ENCODE measurements at places on chromosomes 7 and 10.

DNA sequence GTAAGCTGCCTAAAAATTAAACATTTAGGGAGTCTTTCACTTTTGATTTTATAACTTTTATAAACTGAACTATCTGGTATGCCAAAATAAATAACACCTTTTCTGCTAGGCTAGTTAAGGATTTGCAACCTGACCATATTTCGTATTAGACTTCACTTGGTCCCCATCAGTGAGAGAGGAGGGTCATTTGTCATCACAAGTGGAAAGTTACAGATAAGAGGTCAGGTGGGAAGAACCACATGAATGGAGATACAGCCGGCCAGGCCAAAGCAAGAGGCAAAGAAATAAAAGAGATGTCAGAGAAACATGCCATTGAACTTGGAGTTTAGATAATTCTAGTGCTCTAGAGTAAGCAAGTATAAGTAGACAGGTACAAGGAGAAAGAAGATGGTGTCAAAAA lies 44.5 kb upstream of the STMP1 start:
- no peak for DNase-seq

DNA sequence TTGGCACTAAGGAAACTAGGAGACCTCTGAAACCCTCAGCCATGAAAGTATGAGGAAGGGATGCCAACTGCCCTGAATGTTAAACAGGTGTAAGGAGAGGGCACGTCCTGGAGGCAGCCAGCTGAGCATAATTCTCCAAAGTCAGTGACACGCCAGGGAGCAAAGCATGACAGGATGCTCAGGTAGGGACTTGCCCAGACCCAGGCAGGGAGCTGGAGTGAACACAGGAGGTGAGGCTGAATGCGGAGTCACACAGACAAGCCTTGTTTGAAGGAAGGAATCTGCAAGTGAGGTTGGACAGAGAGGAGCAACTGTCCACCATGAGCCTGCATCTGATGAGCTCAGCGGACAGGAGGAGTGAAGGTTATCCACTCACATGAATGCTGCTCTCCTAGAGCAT lies 41.5 kb downstream of the KLRG2 start:
- DNase-seq = no peak

DNA sequence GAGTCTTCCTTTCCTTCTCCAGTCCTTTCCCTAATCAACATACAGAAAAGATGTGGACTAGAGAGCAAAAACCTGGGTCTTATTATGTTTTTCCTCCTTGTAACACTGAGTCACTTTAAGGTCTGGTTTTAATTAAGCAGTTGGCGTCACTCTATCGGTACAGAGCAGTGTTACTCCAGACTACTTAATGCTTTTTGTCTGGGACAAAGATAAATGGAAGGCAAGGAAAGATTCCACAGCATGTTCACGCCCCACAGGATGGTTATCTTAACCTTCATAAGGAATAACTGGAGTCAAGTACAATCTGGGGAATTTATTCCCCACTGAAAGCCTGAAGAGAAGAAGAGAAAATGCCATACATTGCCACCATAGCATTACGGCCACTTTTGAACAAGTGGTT lies 145.7 kb downstream of the ELAPOR2 start:
- no peak for DNase-seq

- no peak for DNase-seq
Measured at GRCh38 chr7:132023466-132023865, 467.0 kb upstream of the PODXL start.

DNA sequence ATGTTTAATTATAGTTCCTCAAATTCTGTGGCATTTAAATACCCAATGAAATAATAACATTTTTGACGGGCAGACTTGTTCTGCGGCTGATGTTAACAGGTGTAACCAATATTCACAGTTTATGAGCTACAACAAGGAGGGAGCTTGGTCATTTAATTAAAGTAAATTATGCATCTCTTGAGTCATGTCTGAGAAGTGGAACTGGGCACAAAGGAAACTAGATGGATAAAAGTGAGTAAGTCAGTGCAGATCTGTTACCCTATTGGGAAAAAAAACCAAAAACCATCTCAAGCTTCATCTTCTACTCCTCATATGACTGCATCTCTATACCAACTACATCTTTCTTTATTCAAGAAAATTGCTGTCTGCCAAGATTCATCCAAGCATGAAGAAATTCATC lies 24.0 kb downstream of the ANKRD22 start:
- no peak for DNase-seq

- no peak for DNase-seq
Measured at GRCh38 chr10:10804998-10805740, 212.5 kb upstream of the CELF2 start.

DNA sequence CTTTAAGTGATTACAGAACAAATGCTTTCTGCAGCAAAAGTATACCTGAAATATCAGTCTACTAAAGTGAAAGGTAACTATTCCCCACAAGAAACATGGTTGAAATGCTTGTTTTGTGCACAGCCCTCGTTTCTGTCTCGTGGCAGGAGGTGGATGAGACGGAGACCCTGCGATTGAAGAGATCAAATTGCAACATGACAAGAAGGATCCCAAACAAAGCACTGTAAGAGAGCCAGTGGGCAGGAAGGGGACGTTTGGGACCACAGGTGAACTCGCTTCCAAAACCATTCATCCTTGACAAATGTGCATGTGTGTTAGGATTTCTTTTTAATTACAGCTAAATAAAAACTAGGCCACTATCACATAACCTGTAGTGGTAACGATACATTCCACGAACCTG lies 192.6 kb downstream of the CCSER2 start:
- DNase-seq = no peak

GRCh38 chr7:26694141-26694540 lies 170.2 kb downstream of the SKAP2 start:
- no peak for DNase-seq

DNA sequence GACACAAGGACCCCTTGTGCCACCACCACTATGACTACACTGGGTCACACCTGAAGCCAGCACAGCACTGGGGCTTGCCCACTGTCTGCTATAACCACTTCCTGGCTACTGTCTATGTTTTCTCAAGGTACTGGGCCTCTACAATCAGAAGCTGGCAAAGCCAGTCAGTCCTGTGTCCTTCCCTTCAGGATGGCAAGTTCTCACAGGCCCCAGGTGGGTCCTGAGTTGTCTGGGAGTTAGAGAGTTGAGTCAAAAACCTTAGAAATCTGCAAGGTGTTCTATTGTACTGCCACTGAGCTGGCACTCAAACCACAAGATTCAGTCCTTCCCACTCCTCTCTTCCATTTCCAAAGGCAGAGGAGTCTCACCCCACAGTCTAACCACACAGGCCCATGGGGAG lies 705.5 kb downstream of the IPMK start:
- DNase-seq = no peak

DNA sequence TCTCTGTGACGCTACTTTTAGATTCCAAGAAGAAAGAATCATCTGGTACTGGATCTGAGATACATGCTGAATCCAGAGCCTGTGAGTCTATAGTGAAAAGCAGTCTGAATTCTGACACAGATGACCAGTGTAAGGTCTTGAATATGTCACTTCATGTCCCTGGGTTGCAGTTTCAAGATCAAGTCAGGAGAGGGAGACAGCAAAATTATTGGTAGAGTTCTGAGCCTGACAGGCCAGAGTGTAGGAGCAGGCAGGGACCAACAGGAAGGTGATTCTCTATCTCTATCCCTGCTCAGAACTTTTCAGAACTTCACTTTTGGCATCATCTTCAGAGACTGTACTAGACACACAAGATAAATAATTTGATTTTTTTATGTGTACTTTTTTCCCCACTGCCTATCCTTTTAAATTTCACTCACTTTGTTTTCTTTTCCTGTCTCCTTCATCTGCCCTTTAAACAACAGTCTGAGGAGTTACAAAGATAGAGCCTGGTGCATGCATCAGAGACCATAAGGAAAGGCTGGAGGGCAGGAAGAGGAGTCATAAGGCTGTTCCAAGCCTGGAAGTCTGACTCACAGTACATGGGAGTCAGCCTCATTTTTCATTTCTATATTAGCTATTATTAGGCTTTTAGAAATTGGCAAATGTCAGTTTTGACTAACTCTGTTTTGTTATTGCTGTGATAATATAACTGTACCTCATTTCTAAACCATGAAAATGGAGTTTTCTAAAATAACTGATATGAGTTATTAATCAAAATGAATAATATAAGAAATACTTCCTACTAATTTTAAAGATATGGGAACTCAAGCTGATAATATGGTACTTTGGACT lies 120.2 kb upstream of the TMEM229A start:
- no peak for DNase-seq

GRCh38 chr10:557792-558328 lies 131.6 kb downstream of the DIP2C start:
- DNase-seq = no peak

- no peak for DNase-seq
Measured at GRCh38 chr7:73526896-73527821, 5.1 kb upstream of the BAZ1B start.

DNA sequence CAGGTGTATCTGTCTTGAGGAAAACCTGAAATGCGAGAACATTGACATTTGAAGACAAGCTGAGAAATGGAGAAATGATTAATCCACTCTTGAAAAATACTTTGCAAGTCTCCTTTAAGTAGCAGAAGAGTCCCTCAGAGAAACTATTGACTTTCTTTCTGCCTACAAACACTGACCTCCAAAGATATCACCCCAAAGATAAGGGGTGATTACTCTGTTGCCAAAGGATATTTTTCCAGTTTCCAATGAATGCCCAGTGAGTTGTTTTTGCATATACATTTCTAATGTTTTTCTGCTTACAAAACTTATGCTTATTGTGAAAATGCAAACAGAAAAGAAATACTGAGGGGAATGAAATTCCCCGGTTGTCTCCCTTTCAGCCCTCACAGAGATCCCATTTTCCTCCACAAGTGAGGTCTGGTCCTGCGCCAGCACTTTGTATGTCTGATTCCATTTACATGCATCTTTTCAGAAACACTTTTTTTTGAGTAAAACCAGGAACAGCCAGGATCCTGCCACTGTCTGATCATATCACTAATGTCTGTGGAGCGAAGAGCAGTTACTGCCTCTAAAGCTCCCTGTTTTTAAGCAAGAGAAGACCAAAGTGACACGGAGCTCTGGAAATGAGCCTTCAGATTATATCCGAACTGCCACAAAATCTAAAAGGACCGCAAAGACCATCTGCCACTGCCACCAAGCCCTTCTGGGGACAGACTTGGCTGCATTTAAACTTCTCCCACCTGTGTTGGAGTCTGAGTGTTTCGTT lies 82.9 kb upstream of the PDCD4 start:
- DNase-seq = no peak

GRCh38 chr10:100303724-100304319 lies 17.3 kb upstream of the BLOC1S2 start:
- DNase-seq = no peak

DNA sequence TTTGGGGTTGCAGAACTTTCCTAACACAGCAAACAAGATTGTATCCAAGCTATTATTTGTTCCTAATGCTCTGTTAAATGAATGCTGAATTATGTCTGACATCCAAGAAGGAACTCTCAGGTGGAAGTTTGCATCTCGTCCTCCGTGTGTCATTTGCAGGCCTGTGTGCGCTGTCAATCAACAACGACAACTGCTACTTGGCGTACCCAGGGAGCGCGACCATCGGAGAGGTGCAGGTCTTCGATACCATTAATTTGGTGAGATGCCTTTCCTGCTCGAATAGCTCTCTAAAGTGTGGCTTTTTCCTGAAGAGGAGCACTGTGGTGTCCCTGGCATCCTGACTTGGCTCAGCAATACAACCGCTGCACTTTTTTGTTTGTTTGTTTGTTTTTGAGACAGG lies 26.9 kb downstream of the WIPI2 start:
- no peak for DNase-seq

All from stimulated activated CD8-positive, alpha-beta memory T cell treated with anti-CD3 and anti-CD28 coated beads, Interleukin-4, amount 100 ng/mL, for 1 hour (primary cell).